Osteoblast (primary cell): ENCODE measurements at places on chromosomes 3 and 15. TPM values are rescaled to one million over a fixed set of nuclear protein-coding genes. Genes with fewer than 3 reads are reported as not detected.

Gene GOLGA6B
- not detected in 2 replicates for total RNA-seq

Gene SPSB4
- not detected in 2 replicates for total RNA-seq

Gene PIGZ
- 2.9 and 4.0 TPM in 2 replicates for total RNA-seq

Gene QTRT2
- 12.4 and 14.5 TPM in 2 replicates for total RNA-seq

Gene GOLGA6D
- total RNA-seq: not detected in 2 replicates

Gene SYNM
- 4.0 and 4.4 TPM in 2 replicates for total RNA-seq

Gene ACKR4
- total RNA-seq: 0.72 TPM in 1 of 2 replicates, not detected in the other

Gene FEZF2
- not detected in 2 replicates for total RNA-seq

Gene SYNPR
- total RNA-seq: not detected in 2 replicates

Gene EPHA3
- total RNA-seq: 10.9 and 12.7 TPM in 2 replicates

Gene CAMK2N2
- total RNA-seq: not detected in 2 replicates

Gene CNTN6
- under 0.01 TPM in 1 of 2 replicates, not detected in the other for total RNA-seq

Gene ALDH1A3
- total RNA-seq: 54.6 and 61.6 TPM in 2 replicates

Gene ISG20
- 2.1 and 3.3 TPM in 2 replicates for total RNA-seq

Gene RPS17
- total RNA-seq: 1,188 and 1,195 TPM in 2 replicates

Gene CHRM5
- total RNA-seq: under 0.01 TPM in 2 replicates
